Mesenteric fat pad (tissue), 1 donor: ENCODE measurements at places on chromosomes 7 and 10.

GRCh38 chr10:77266242-77266641 lies 371.4 kb downstream of the KCNMA1 start:
- no peak for DNase-seq

DNA sequence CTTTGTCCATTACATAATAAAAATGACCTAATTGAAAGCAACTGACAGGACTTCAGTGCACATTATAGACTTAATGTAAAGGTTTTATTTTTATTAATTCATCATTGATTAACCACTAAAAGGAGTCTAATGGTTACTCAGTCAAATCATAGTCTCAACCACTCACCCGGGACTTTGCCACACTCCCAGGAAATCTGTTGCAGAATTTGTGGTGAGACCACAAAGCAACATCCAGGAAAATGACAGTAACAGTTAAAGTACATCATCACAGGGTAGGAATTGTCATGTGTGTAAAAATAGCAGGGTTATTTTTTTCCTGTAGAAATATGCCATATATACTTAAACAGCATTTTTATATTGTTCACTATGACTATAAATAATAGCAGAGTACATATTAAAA lies 6.3 kb upstream of the HGF start:
- no peak for DNase-seq

- DNase-seq, result no peak
Observed at GRCh38 chr7:1460821-1461645, 1.8 kb upstream of the MICALL2 start.

GRCh38 chr7:2143450-2143849 lies 89.3 kb downstream of the MAD1L1 start:
- DNase-seq, result no peak

- DNase-seq, result no peak
Observed at GRCh38 chr10:73586583-73586984, 4.6 kb downstream of the USP54 start.

DNA sequence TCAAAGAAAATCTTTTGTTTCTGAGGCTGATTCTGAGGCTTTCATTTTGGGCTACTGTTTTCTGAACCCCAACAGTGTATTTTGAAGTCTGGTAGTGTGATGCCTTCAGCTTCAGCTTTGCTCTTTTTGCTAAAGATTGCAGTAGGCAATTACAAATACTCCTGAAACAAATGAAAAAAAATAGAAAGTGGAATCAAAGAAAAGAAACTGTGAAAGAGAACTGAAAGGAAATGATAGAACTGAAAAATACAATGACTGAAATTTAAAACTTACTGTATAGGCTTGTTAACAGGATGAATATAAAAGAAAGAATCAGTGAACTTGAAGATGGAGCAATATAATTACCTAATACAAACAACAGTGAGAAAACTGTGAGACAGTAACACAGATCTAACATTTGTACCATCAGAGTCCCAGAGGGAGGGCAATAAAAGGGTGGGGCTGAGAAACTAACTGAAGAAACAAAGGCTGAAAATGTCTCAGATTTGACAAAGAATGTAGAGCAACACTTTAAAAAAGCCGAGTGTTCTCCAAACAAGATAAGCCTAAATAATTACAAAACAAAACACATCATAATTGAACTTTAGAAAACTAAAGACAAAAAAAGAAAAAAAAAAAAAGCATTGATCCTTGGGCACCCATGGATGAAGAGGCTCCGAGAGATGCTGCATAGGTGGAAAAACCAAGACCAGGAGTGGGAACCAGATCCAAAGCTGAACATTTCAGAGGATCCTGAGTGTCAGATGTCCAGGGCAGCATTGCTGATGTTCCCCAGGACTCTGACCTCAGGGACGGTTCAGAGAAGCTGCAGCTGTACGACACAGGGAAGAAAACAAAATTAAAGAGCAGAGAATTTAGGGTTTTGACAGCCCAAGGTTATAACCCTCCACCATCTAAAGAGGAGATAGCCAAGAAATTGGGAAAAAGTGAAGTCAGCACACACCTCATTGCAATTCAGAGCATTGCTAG lies 223.2 kb upstream of the IGFBP3 start:
- no peak for DNase-seq

DNA sequence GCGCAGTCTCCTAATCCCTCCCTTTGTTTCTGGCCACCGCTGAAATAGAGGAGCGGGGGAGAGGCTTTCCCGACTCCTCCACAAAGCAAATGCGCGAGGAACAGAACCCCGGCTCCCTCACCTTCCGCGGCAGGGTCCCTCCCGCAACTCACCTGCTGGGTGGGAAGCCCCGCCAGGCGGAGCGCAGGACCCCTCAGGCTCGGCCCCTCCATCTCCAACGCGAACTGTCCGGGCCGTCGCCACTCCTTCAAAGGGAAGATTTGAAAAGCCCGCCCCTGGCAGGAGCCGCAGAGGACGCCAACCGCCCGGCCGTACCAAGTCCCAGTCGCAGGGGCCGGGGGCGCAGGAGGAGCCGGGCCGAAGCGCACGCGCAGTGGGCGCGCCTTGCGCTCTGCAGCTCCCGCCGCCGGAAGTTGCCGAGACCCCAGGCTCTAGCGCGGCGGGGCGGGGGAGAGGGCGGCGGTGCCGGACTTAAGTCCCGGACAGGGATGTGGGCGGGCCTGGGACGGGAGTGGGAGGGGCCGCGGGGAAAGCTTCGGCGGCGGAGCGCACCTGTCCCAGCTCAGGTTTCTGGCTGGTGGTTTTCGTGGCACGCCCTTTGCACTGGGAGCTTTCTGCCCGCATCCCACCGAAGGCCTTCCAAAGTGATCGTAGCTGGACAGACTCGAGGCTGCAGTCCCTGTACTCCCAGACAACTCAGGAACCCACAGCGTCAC lies at the start of gene RTKN2:
TSS of gene RTKN2 (minus strand) at position 446 of the 716 bp plus-strand sequence. CDS start at position 212, 234 bp downstream.
- no peak for DNase-seq

DNA sequence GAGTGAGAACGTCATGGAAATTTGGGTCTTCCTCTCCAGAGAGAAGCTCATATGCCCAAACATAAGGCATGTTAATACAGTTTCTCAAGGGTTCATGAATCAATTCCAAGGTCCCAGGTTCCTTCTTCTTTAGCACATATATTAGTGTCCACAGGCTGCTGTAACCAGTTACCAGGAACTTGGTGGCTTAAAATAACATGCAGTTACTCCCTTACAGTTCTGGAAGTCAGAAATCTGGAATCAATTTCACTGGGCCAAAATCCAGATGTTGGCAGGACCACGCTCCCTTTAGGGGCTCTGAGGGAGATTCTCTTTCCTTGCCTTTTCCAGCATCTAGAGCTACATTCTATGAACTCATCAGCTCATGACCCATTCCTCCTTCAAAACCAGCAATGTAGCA lies 64.8 kb downstream of the MRC1 start:
- DNase-seq, result no peak

- peak; percentile 84 for DNase-seq
Observed at GRCh38 chr7:140585333-140585732, 55.3 kb downstream of the DENND2A start.

DNA sequence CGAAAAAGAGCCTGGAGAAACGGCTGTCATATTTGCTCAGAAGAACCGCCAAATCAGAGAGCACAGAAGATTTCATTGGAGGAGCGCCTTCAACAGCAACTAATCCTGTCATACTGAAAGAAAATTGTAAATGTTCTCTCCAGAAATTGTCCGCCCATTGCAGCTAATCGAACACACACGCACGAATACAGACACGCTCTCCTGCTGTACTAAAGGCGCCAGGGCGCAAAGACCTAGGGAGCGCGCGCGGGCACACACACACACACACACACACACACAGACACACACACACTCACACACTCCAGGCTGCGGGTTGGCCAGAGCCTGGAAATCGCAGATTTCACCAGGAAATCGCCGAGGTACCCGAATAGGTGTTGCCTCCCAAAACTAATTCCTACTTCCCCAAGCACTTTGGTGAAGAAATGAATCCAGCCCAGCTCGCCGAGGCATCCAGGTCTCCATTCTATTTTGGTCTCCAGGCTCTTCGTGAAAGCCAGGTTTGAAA lies at the start of gene CHRM2:
TSS of gene CHRM2 (plus strand) at position 157 of the 505 bp plus-strand sequence. CDS start 146,214 bp downstream, outside the sequence.
- DNase-seq, result no peak

GRCh38 chr10:63132651-63133055 lies 475 bp upstream of the NRBF2 start:
- DNase-seq, result no peak

- DNase-seq, result no peak
Observed at GRCh38 chr7:131767591-131767990, 211.2 kb upstream of the PODXL start.

- DNase-seq, result peak; percentile 82
Observed at GRCh38 chr10:47276576-47277351, 23.2 kb upstream of the GDF10 start.

DNA sequence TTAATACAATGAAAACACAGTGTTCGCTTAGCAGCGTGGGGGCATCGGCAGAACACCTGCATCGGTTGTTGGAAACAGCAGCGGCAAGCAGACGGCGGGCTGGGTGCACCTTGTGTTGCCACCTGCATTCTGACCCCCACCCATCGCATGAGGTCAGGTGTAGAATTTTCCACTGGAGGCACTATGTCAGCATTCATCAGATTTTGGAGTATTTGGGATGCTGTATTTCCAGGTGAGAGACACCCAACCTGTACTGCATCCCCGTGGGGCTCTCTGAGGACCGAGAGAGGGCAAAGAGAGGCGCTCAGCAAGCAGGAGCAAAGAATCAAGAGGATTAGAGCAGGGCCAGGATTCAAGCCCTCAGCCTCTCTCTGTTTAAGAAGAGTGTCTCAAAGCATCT lies 116.4 kb upstream of the MGMT start:
- DNase-seq, result no peak

GRCh38 chr10:74081941-74082718 lies 68.5 kb downstream of the AP3M1 start:
- DNase-seq, result no peak

DNA sequence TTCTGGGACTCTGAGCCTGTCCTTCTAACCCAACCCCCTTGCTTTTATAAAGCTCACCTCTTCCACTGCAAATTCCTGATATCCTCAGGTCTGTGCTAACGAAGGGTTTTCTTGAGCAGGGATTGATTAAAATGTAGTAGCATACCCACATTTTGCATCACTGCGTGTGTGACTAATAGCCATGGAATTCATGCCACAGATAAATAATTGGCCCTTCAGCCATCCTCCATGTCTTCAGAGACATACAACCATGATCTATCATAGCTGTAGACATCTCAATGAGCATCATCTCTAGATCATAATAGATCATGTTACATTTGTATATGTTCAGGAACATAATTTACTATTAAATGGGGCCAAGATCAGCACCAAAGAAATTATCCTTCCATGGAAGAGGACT lies 990.3 kb downstream of the KCNMA1 start:
- no peak for DNase-seq

DNA sequence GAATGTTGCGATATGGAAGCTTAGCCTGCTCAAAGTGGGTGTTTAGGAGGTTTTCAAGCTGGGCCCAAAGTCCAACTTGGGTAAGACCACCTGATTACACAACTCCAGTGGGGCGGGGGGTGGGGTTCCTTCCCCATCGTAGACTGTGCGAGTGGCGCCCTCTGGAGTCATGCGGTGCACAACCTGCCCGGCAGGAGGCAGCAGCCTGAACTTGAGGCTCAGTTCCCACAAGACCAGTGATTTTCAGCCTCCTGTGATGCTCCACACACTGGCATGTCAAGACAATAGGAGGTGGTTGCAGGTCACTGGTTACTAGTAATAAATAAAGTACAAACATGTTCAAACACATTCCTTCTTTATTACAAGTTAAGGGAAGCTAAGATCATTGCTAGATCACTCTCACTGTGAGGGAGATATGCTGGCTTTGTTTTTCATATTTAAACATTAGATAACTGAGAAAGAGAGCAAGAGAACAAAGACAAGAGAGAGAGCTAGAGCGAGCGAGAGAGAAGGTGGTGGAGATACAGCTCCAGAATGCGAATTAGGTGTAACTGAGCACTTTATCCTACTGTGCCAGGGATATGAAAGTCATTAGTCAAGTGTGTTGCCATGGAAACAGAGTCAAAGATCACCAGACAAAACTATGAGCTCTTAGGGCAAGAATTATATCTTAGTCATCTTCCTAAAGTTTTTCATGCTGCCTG lies 97.4 kb upstream of the BMPER start:
- DNase-seq, result no peak

DNA sequence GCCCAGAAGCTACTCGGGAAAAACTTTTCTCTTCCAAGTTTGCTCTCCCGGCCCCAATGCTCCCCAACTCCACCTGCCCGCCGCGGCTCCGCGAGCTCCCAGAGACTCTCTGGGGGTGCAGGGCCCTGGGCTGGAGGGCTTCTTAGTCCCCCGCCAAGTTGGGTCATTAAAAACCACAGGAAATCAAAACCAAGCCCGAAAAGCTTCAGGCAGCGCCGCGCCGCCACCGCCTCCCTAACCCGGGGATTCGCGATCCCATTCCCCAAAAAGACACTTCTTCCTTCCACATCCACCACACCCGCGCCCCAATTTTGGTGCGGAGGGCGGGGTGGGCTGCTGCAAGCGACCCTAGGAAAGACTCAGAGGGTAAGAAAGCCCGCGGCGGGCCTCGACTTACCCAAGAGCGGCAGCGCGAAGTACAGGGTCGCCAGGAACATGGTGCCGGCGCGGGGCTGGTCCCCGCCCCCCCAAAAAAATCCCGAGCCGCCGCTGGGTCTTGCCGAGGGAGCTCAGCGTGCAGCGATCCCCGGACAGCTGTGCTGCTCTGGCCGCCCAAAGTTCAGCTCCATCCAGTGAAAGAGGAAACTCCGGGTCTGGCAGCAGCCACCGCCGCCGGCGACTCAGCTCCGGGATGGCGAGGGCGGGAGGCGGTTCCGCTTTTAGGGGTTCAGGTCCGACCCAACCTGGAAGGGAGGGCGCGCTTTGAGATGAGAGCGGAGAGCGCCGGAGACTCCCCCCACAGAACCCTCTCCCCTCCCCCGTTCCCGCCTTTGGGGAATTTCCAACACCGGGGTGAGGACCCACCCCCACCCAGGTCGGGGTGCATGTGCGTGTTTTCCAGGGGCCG lies 1.2 kb downstream of the GFRA1 start:
- peak; percentile 90 for DNase-seq

GRCh38 chr10:79153745-79154144 lies 85.0 kb downstream of the ZMIZ1 start:
- DNase-seq, result no peak

DNA sequence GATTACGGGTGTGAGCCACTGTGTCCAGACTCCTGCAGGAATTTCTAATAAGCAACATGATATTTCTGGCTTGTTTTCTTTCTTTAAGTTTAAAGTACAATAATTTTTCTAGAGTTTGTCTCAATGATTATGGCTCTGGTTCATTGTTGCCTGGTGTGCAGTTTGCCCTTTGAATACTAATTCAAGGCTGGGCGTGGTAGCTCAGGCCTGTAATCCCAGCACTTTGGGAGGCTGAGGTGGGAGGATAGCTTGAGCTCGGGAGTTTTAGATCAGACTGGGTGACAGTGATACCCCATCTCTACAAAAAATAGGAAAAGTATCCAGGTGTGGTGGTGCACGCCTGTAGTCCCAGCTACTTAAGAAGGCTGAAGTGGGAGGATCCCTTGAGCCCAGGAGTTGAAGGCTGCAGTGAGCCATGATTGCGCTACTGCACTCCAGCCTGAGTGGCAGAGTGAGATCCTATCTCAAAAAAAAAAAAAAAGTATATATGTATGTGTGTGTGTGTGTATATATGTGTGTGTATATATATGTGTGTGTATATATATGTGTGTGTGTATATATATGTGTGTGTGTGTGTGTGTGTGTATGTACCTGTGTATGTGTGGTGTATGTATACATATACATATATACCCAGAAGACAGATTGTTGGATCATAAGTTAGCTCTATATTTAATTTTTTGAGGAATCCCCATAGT lies 8.2 kb downstream of the ADIRF start:
- DNase-seq, result no peak

GRCh38 chr7:87152897-87153641 lies 816 bp downstream of the DMTF1 start:
- DNase-seq, result peak; percentile 88
